Neural crest cell (in vitro differentiated cells): ENCODE measurements at places on chromosomes 4 and X. TPM values are rescaled to one million over a fixed set of nuclear protein-coding genes. Genes with fewer than 3 reads are reported as not detected.

- peaks cover 6% of the 10 kb centered on the region for H3K36me3 ChIP-seq
- no peaks in the 10 kb centered on the region for H3K27me3 ChIP-seq
- peaks cover 5% of the 10 kb centered on the region for H3K4me1 ChIP-seq
- no peak overlapping the region for H3K4me3 ChIP-seq
Measured at GRCh38 chr4:183508697-183509335, 4.0 kb downstream of the ING2 start.

DNA sequence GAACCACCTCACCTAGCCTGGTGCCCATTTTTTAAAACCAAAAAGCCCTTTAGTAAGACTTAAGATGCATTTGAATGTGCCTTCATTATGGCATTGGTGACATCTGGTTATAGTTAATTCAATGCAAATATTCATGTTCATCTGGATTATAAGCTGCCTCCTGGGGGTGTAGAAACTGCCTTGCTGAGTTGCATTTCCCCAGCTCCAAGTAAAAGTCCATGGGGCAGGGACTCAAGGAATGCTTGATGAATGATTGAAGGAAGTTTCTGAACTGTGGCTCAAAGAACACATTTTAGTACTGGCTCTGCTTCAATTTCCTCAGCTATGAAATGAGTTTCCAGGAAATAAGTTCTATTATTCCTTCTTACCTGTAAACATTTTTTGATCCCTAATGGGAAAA is 18.5 kb upstream of the RBM47 start:
- no peaks in the 10 kb centered on the region for H3K36me3 ChIP-seq
- no peaks in the 10 kb centered on the region for H3K4me1 ChIP-seq
- H3K27me3 ChIP-seq = no peaks in the 10 kb centered on the region
- no peak overlapping the region for H3K4me3 ChIP-seq
- H3K27ac ChIP-seq = no peak overlapping the region
- no peak for DNase-seq

GRIA3 gene
- 1.4 and 2.2 TPM in 2 replicates for total RNA-seq

GRCh38 chr4:10730019-10730418 is 45.5 kb upstream of the CLNK start:
- peaks cover 8% of the 10 kb centered on the region for H3K27me3 ChIP-seq
- no peak for DNase-seq
- no peak overlapping the region for H3K4me3 ChIP-seq
- no peaks in the 10 kb centered on the region for H3K36me3 ChIP-seq
- no peaks in the 10 kb centered on the region for H3K4me1 ChIP-seq

DNA sequence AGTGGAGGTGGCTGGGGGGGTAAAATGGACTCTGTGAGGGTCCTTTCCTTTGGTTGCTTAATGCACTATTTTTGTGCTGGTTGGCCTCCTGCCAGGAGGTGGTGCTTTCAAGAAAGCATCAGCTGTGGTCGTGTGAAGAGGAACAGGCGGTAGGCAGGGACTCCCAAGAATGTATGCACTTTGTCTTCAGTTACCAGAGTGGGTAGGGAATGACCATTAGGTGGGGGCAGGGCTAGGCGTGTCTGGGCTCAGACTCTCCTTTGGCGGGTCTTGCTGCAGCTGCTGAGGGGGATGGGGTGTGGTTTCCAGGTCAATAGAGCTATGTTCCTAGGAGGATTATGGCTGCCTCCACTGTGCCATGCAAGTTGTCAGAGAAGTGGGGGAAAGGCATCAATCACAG is 509.0 kb downstream of the PCDH19 start:
- no peak overlapping the region for H3K4me3 ChIP-seq
- no peaks in the 10 kb centered on the region for H3K36me3 ChIP-seq
- H3K27ac ChIP-seq = no peak overlapping the region
- DNase-seq = no peak
- H3K27me3 ChIP-seq = no peaks in the 10 kb centered on the region

DNA sequence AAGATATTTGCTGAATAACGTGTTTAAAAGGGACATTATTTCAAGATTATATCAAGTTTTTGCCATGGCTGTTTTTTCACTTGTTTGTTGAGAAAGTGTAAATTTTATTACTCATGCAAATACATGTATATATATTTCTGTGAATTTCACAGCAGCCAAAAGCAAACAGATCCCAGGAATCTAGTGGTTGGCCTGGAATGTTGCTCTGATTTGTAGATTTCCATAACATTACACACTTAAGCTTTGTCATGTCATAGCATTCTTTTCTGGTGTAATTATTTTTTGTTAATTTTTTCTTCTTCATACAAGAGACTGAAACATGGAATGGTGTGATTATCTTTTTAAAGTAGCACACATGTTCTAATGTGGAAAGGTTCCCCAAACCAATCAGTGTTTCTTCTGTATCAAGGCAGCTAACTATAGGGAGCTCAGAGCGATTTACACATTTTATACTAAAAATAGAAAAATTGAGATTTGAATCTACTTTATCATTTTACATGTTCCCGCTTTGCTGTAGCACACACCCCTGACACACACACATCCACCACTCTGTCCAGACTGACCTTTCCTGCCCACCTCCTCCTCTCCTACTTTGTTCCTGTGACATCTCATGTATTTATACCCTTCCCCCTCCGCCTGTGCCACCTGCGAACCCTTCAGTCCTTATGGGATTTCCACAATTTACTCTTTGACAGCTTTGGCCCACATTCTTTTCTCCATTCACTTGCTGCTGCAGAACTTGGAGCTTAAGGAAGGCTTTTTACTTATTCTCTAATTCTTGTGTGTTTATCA is 20.3 kb downstream of the RUFY3 start:
- H3K27ac ChIP-seq = peak overlapping the region; percentile 70
- H3K4me3 ChIP-seq = no peak overlapping the region
- no peaks in the 10 kb centered on the region for H3K27me3 ChIP-seq
- H3K4me1 ChIP-seq = peaks cover 33% of the 10 kb centered on the region

GRCh38 chr4:30904588-30904987 is 184.4 kb downstream of the PCDH7 start:
- DNase-seq = no peak
- no peak overlapping the region for H3K27ac ChIP-seq
- H3K4me1 ChIP-seq = no peaks in the 10 kb centered on the region
- H3K27me3 ChIP-seq = no peaks in the 10 kb centered on the region
- peaks cover 3% of the 10 kb centered on the region for H3K36me3 ChIP-seq

DNA sequence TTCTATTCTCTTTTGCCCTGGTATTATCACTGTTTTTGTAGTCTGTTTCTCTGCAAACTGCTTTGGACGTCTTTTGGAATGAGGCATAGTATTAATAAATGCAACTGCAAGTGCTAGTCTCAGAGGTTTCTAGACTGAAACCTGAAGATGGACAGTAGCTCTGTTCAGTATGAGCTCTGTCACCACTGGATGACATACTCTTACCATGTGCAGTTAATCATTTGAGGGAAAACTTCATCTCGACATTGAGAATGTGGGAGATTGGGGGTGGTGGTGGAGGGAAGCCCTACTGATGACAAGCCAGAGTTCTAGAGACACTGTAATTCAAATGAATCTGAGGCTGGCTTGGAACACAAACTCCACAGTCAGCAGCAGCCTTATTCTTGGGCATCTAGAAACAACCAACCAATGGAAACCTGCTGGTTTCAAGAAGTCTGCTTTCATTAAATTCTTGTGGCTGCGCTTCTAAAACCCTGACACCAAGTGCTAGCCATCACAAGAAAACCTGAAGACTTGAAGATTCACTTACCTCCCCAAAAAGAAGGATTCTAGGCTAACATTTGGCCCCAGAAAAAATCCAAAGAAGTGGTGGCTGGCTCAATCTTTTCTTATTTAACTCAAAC is 161.7 kb downstream of the RASL11B start:
- no peaks in the 10 kb centered on the region for H3K36me3 ChIP-seq
- H3K4me3 ChIP-seq = no peak overlapping the region
- H3K4me1 ChIP-seq = peaks cover 38% of the 10 kb centered on the region
- no peak overlapping the region for H3K27ac ChIP-seq
- no peaks in the 10 kb centered on the region for H3K27me3 ChIP-seq
- no peak for DNase-seq

DNA sequence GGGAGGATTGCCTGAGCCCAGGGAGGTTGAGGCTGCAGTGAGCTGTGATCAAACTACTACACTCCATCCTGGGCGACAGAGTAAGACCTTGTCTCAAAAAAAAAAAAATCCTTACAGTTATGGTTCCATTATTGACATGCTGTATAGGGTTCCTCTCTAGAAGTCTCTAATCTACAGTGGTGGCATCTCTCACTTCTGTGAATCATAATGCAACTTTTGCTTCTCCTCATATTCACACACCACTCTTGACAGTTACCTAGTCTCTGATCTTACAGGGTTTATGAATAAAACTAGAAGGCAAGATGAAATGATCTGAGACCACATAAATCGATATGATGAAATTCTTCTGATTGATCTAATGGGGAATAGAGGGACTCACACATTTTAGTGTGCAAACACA is 40.6 kb downstream of the DOCK11 start:
- H3K27me3 ChIP-seq = no peaks in the 10 kb centered on the region
- no peak overlapping the region for H3K27ac ChIP-seq
- peaks cover 2% of the 10 kb centered on the region for H3K36me3 ChIP-seq
- peaks cover 27% of the 10 kb centered on the region for H3K4me1 ChIP-seq
- no peak overlapping the region for H3K4me3 ChIP-seq

DNA sequence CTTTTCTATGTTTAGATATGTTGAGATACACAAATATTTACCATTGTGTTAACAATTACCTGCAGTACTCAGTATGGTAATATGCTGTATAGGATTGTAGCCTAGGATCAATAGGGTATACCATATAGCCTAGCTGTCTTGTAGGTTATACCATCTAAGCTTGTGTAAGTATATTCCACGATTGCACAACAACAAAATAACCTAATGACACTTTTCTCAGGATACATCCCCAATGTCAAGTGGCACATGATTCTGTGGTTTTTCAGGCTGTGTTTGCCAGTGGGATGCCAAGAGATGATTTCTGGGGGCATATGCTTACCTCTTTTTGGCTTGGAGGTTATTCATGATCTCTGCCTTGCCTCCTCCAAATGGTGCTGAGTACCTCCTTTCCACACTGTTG is 247.2 kb upstream of the CENPE start:
- H3K27me3 ChIP-seq = no peaks in the 10 kb centered on the region
- H3K36me3 ChIP-seq = no peaks in the 10 kb centered on the region
- no peak overlapping the region for H3K27ac ChIP-seq
- H3K4me1 ChIP-seq = no peaks in the 10 kb centered on the region
- no peak for DNase-seq

GRCh38 chrX:98646351-98646750 is 1762.6 kb downstream of the RPA4 start:
- H3K36me3 ChIP-seq = peaks cover 37% of the 10 kb centered on the region
- H3K4me3 ChIP-seq = no peak overlapping the region
- no peak overlapping the region for H3K27ac ChIP-seq
- DNase-seq = no peak
- peaks cover 38% of the 10 kb centered on the region for H3K4me1 ChIP-seq
- no peaks in the 10 kb centered on the region for H3K27me3 ChIP-seq

DNA sequence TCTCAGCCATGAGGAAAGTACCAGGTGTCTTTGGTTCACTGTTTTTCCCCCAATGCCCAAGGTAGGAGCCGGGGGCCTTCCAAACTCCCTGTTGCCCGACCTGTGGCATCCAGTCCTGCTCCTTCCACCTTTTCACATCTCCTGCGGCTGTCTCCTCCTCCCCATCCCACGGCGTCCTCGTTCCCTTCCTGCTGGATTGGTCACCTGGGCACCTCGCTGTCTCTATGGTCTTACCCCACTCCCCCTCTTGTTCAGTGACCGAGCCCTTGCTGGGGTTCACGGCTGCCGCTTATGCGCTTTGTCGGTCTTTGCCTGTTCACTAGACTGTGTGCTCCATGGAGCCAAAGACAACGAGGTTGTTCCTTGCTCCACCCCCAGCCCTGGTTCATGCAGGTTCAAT is 188.7 kb upstream of the PSAPL1 start:
- no peak for DNase-seq
- no peak overlapping the region for H3K27ac ChIP-seq
- H3K36me3 ChIP-seq = no peaks in the 10 kb centered on the region
- H3K4me1 ChIP-seq = peaks cover 7% of the 10 kb centered on the region

- H3K4me1 ChIP-seq = peaks cover 5% of the 10 kb centered on the region
- DNase-seq = no peak
- peak overlapping the region; percentile 10 for H3K27ac ChIP-seq
- no peaks in the 10 kb centered on the region for H3K27me3 ChIP-seq
- H3K36me3 ChIP-seq = peaks cover 6% of the 10 kb centered on the region
Measured at GRCh38 chr4:2927696-2928075, 35.5 kb downstream of the NOP14 start.

GRCh38 chr4:17823871-17824669 is 13.3 kb downstream of the NCAPG start:
- no peaks in the 10 kb centered on the region for H3K4me1 ChIP-seq
- H3K36me3 ChIP-seq = peaks cover 17% of the 10 kb centered on the region
- H3K27me3 ChIP-seq = no peaks in the 10 kb centered on the region
- no peak for DNase-seq

- H3K4me3 ChIP-seq = peak overlapping the region; percentile 98
- peak overlapping the region; percentile 99 for H3K27ac ChIP-seq
- peaks cover 20% of the 10 kb centered on the region for H3K27me3 ChIP-seq
- DNase-seq = peak; percentile 3
- H3K36me3 ChIP-seq = no peaks in the 10 kb centered on the region
Measured at GRCh38 chr4:145937971-145938611, 532 bp downstream of the ZNF827 start.

DNA sequence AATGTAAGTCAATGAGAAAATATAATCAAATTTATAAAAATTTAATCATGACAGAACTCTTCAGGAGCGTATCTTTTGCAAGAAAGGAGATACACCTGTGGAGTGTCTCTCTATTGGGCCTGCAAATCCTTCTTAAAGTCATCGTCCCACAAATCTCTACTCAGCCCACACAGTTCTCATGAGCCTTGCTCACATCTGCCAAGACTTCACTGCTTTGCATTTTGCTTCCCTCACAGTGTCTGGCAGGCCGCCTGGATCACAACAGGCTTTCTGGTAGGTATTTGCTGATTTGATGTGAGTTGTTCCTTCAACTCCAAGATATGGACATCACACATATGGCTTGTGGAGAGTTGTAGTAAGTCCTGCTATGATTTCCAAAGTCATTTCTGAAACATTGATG is 183.1 kb upstream of the ARX start:
- no peaks in the 10 kb centered on the region for H3K36me3 ChIP-seq
- DNase-seq = no peak
- peaks cover 5% of the 10 kb centered on the region for H3K27me3 ChIP-seq
- no peaks in the 10 kb centered on the region for H3K4me1 ChIP-seq
- no peak overlapping the region for H3K27ac ChIP-seq
- H3K4me3 ChIP-seq = no peak overlapping the region

GRCh38 chrX:38112566-38112965 is 106.2 kb downstream of the SYTL5 start:
- no peak for DNase-seq
- no peaks in the 10 kb centered on the region for H3K4me1 ChIP-seq
- H3K27ac ChIP-seq = no peak overlapping the region
- H3K36me3 ChIP-seq = no peaks in the 10 kb centered on the region
